ENCODE measurements at places on chromosomes 11 and 22.

- no peak for DNase-seq
Measured at GRCh38 chr11:133966921-133967598, 10.3 kb upstream of the IGSF9B start.

DNA sequence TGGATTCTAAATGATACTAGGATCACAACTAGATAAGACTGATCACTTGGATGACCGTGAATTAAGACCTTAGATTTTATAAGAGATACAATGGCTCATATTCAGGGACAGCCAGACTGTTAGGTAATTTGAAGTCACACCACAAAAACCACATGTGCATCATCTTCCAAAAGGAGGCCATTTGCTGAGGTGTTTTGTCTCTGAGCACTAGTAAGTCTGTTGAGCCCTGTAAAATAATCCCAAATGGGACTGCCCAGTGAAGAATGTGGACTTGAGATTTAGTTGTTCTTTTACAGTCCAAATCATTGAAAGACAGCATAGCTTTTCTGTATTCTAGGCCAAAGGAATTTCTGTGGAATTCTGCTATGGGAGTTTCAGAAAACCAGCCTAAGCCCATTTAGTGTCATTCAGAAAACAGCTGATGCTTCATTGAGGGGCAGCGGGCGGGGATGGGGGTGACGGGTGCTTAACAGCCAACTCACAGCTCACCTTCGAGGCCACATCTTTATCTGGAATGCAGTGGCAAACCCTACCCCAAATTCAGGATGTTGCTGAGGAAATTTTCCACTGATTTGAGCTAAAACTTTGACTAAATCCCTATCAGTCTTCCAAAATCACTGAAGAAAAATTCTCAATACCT is 80.1 kb upstream of the BIRC3 start:
- no peak for DNase-seq

GRCh38 chr22:37117092-37117491 is 7.6 kb upstream of the TMPRSS6 start:
- DNase-seq: no peak

GRCh38 chr11:121755906-121756305 is 303.1 kb upstream of the SORL1-AS1 start:
- DNase-seq: no peak

- no peak for DNase-seq
Measured at GRCh38 chr22:25765016-25765367, 23.0 kb downstream of the MYO18B start.

GRCh38 chr22:49514211-49514610 is 313.5 kb downstream of the BRD1 start:
- no peak for DNase-seq

DNA sequence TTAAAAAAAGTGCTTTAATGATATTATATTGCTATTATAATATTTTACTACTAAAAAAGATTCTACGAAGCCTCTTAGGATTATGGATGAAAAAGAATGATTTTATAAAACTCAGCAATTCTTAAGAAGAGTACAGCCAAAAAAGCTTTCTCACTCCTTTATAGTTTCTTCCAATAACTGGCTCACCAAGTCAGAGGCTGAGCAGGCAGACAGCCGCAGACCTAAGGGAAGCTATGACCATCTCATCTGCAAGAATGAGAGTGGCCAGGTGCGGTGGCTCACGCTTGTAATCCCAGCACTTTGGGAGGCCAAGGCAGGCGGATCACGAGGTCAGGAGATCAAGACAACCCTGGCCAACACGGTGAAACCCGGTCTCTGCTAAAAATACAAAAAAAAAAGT is 12.7 kb upstream of the EMID1 start:
- no peak for DNase-seq
